ENCODE measurements at places on chromosomes 16 and 17.
A peak's percentile ranks its signal among the peaks of the same experiment; 100 is the strongest.

- DNase-seq = peak; percentile 41
Measured at GRCh38 chr16:80803339-80804055, 901 bp downstream of the CDYL2 start.

DNA sequence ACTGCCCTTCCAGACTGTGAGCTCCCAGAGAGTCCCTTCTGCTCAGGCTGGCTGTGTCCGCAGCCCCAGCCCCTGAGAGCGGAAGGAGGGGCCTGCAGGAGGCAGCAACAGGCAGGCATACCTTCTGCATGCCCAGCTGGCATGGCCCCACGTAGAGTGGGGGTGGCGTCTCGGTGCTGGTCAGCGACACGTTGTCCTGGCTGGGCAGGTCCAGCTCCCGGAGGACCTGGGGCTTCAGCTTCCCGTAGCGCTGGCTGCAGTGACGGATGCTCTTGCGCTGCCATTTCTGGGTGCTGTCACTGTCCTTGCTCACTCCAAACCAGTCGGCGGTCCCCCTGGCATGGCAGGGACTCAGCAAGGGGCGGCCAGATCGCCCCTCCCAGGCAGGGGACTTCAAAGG, 9.0 kb downstream of the RHBDF1 start:
- DNase-seq = no peak

DNA sequence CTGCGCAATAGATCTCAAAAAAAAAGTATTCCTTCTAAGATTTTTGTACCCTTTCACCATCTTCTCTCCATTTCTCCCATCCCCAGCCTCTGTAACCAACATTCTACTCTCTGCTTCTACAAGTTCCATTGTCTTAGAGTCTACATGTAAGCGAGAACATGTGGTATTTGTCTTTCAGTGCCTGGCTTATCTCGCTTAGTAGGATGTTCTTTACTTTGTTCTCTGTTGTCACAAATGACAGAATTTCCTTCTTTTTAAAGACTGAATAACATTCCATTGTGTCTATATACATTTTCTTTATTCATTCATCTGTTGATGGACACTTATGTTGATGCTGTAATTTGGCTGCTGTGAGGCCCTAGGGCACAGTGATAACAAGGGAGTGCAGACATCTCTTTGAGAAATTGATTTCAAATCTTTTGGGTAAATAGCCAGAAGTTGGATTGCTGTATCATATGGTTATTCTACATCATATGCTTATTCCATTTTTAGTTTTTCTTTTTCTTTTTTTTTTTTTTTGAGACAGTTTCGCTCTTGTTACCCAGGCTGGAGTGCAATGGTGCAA, 37.7 kb upstream of the MYH10 start:
- DNase-seq = no peak

- no peak for DNase-seq
Measured at GRCh38 chr16:46889245-46889941, 5.2 kb downstream of the GPT2 start.

DNA sequence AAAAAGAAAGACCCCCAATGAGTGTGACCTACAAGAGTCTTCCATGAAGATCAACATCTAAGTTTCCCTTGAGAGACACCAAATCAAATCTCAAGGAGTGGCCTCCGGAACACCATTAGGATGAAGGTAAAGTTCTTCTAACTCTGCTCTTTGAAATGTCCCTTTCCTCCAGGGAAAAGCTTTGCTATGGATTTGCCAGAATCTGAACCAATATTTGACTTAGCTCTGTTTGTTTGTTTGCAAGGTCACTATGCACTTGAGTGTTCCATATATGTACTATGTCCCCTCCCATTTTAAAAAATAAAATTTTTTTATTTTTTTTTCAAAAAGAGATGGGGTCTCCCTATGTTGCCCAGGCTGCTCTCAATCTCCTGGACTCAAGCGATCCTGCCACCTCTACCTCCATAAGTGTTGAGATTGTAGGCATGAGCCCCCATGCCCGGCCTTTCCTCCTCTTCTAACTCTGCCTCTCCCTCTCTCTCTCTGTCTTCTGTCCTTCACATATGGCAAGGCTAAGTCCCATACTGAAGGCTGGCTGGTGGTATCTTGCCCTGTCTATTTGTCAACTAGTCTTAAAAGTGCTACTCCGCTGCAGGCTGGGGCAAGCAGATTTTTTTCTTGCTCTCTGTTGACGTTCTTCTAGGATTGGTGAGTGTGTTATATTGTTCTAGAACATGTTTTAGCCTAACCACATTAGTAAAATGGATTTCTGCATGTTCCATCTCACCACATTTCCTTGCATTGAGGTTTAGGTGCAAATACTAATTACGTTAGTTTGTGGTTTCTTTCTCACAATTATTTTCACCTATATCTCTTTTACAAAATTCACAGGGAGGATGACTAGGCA, 276.7 kb upstream of the DYNLRB2 start:
- no peak for DNase-seq

- no peak for DNase-seq
Measured at GRCh38 chr17:78409191-78409928, 30.9 kb downstream of the PGS1 start.

DNA sequence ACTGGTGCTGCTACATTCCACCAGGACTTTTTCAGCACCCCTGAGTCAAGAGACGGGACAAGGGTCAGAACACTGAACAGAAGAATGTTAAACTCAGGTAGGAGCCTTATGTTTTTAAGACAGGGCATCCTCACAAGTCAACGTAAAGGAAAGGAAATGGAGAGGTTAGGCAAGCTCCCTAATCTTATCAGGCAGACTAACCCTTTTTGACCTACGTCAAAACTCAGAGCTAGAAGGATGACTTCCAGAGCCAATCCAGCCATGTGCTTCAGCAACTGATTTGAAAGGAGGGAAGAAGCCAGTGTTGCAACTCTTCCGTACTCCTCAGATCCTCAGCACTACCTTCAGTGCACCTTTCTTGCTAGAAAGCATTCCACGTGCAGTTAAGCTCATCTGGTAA, 46.8 kb downstream of the REXO5 start:
- no peak for DNase-seq
